ENCODE measurements at places on chromosomes 16 and 17.

- DNase-seq = no peak
Measured at GRCh38 chr17:28518132-28518531, 12.0 kb downstream of the FOXN1 start.

- no peak for DNase-seq
Measured at GRCh38 chr16:86567701-86568581, 1.3 kb downstream of the FOXC2 start.

DNA sequence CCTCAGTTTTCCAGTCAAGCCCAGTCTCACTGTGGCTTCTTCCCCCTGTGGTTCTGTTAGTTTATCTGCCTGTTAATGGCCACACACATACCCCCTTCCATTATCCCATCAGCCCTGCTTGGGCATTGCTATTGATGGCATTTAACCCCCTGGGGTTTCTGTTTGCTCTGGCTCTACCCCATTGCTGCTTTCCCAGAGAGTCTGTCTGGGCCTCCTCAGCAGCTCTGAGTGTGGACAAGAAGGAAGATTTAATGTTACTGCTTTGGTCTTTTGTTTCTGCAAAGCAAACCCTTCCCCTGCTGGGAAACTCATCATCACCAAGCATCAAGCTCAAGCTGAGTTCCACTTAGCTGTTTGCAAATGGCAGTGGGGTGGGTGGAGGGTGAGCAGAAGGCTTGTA lies 162.7 kb downstream of the CCT6B start:
- no peak for DNase-seq

DNA sequence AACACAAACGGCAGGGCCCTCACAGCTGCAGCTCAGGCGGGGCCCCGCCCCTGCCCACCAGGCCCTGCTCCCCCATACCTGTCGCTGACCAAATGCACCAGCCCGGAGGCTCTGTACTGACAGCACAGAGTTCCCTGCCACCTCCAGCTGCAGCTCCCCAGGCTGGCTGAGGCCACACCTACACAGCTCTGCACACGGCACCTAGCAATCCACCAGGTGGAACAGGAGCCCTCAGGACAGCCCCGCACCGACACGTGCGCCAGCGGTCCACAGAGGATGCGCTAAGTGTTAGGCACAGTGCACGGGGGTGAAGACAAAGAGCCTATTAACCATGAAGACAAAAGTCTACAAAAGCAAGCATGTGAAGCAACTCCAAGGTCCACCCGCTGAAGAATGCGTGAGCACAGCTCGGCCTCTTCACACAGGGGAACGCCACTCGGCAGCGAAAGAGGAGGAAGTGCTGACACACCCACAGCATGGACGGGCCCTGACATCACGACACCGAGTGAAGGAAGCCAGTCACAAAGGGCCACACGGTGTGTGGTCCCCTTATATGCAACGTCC lies 5.4 kb downstream of the ZCCHC14 start:
- no peak for DNase-seq

DNA sequence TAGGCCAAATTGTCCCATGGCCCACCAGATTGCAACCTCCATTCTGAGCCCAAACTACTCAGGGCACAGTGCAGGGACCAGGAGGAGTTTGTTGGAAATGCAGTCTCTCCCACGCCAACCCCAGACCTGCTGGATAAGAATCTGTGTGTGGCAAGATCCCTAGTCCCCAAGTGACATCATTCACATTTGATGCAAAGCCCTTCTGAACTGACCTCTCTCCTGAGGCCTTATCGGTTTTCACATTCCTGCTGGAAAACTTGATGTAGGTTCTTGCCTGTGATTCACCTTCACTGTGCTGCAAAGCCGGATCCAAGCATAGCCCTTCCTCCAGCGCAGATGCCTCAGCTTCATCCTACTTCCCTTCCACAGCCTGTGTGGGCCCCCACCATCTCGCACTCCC lies 6.6 kb upstream of the SHCBP1 start:
- no peak for DNase-seq

GRCh38 chr17:54941285-54941684 lies 27.2 kb downstream of the COX11 start:
- DNase-seq = no peak

DNA sequence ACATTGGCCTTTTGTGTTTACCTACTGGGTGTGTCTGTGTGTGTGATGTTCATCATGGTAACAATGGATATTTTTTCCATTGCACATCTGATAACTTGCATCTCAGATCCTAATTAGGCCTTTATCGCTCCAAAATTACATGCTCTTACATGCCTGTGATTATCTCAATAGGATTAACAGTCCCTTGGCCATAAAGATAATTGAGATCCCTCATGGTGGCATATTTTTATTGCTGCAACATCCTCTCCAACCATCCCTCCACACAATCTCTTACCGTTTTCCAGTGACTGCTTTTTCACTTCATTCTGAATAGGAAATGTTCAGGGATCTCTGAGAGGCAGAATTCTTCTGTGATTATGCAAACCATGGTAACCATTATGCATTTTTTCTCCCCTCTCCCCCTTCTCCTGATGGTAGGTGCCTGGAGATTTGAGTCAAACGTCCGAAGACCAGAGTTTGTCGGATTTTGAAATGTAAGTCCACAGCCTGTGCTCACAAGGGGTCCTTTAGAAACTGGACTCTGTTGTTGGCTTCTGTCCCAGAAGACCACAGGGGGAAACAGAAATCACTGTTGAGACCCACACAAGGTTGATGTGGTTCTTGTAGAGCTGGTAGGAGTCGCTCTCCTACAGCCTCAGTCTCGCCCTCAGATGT lies 405.5 kb downstream of the CPPED1 start:
- DNase-seq = no peak

DNA sequence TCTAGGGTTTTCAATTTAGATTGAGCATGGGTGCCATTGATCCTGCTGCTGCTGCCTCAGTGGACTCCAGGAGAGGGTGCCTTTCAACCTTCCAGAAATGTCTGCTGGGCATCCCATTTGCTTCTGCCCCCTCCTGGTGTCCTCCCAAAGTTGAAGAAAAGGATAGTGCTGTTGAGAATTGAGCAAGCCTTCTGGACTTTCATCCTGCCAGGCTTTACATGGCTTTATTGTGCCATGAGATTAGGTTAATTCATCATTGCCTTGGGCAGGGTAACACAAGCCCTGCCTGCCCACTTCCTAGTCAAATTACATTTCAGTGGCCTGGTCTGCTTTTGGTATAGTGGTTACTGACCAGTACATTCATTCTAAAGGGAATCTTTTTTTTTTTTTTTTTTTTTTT lies 17.9 kb upstream of the TANGO6 start:
- no peak for DNase-seq

DNA sequence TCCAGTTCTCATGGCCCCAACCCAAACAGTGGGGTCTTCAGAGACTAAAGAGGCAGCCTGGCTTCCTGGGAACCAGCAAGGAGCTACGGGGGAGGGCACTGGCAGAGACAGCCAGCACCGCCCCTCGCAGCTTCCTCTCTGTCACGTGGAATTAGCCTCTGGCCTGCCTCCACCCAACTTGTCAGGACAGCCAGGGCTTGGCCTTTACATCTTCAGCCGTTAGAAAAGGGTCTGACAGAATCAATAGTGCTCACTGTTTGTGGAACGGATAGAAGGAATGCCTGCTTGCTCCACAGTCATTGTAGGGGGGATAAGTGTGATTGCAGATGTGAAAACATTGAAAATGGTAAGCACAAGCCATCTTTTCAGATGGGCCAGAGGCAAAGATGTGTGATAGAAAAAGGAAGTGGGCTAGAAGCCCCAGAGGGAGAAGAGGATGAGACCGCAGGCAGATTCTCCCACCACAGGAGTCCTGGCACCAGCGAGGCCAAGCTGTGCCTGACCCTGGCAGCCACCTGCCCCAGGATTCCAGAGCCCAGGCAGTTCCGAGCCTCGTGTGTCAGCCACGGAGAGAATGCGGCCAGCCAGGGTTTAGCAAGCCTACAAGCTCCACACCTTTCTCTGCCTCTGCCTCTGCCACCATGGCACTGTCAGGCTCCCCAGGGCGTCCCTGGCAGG lies 18.6 kb downstream of the GRIN2C start:
- no peak for DNase-seq

- no peak for DNase-seq
Measured at GRCh38 chr17:6558276-6558675, 1.9 kb upstream of the PITPNM3 start.

Measured in pulmonary artery endothelial cell (primary cell).